ENCODE measurements at places on chromosomes 12 and 14.

DNA sequence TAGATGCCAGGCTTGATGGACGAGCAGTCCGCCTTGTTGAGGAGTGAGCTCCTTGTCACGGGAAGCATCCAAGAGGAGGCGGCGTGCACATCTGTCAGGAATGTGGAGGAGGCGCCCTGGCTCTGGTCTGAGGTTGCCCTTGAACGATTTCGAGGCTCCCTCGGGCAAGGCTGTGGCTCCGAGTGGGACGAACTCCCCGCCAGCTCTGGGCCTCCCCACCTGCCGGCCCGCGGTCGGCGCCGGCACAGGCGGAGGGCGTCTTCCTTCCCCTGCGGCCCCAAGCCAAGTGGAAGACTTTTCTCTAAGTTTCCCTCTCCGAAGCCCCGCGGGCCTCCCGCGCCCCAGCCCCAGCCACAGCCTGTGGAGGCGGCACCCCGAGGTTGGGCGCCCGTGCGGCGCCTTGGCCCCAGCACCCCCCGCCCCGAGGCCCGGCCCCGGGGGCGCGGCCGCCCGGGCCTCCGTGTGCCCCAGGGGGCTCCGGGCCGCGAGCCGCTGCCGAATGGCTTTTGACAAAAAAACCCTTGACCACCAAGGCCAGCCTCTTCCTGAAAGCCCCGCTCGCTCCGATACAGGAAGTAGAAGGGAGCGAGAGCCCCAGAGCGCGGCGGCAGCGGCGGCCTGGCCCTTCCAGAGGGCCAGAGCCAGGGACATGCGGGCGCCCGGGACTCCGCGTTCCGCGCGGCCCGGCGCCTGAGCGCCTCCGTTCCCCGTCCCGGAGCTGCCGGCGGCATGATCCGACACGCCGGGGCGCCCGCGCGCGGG lies at the start of gene RIN3:
RIN3 (plus strand) TSS at position 578 of the 762 bp plus-strand sequence; CDS start at position 730, 152 bp downstream.
- peak; percentile 20 for DNase-seq

DNA sequence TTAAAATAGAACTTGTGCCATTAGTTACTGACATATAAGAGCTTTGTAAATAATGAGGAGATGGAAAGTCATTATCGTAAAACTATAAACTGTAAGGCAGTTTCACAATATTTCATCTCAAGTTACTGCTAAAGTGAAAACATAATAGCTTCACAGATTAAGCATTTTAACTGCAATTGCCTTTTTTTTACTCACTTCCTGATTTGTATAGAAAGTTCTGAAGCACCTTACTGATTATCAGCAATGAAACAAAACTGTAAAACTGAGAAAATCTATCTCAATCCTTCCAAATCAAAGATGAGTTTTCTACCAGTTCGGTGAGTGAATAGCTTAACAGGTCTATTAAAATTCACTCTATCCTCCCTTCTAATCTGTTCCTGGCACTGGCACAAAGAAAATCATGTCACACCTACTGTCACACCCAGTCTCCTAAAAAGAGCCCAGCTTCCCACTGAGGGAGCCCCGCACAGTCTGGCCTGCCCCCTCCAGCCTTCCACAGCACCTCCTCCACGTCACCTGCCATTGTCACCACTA lies 161.4 kb upstream of the ABCD2 start:
- DNase-seq, result no peak

- DNase-seq, result no peak
These were observed 36.5 kb downstream of the CCDC63 start for GRCh38 chr12:110883251-110883650.

DNA sequence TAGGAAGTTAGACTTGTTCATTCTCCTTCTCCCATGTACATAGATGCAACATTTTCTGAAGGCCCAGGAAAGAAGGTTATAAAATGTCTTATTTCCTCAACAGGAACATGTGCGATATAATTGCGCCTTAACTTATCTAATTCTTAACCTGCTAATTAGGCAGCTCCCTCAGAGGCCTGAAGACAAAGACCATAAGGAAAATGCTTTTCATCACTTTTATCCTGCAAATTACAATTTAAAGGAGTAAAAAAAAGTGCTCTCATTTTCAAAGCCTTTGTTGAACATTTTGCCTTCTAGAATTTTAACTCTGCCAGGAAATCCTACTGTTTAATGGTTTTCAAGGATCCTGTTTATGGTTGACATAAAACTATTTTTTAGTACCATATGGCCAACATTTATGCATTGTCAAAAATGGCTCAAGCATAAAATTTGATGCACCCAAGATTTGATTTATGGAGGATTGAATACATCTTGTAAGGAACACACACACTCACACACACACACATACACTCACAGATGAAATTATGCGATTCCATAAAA lies 660.4 kb upstream of the TMEM132C start:
- no peak for DNase-seq

- no peak for DNase-seq
These were observed 38.8 kb downstream of the TESC start for GRCh38 chr12:117060246-117060928.

DNA sequence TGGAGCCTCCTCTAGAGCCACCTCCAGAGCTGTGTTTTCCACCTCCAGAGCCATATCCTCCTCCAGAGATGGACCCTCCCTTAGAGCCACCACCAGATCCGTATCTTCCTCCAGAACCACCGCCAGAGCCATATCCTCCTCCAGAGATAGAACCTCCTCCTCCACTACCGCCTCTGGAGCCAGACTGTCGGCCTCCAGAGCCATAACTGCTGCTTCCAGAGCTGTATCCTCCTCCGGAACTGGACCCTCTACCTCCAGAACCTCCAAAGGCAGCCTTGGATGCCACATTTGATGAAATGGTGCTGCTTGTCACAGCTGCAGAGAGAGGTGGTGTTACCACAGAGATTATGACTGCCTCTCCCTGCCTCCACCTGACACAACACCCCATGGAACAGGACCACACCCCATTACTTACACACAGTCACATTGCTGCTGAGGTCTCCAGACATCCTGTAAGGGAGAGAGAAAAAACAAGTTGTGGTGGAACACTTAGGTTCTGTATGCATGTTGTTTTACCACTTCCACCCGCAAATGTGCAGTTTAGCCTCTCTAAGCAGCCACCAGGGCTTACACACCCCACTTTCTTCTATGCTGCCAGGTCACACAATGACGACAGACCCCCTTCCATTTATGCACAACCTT lies 6.8 kb downstream of the KRT2 start:
- DNase-seq, result no peak

GRCh38 chr12:115404761-115405470 lies 720.9 kb upstream of the TBX3 start:
- DNase-seq, result no peak

DNA sequence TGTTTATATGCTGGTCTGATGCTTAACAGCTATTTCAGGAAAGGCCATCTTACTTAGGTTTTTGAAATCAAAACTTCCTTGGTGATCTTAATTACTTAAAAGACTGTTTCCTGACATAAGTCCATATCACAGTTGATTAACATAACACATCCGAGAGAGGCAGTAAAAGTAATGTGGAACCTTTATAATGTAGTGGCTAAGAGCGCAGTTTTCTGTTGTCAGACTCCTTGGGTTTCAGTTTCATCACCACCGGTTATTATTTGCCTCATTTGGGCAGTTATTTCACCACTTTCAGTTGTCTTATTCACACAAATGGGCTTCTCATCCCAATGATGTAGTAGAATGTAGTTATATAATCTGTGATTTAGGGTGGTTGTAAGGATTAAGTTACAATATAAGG lies 30.9 kb downstream of the TBC1D15 start:
- no peak for DNase-seq

GRCh38 chr14:58923751-58924405 lies 264.6 kb upstream of the DAAM1 start:
- no peak for DNase-seq

- no peak for DNase-seq
These were observed 28.5 kb upstream of the PNMA1 start for GRCh38 chr14:73742520-73743238.

DNA sequence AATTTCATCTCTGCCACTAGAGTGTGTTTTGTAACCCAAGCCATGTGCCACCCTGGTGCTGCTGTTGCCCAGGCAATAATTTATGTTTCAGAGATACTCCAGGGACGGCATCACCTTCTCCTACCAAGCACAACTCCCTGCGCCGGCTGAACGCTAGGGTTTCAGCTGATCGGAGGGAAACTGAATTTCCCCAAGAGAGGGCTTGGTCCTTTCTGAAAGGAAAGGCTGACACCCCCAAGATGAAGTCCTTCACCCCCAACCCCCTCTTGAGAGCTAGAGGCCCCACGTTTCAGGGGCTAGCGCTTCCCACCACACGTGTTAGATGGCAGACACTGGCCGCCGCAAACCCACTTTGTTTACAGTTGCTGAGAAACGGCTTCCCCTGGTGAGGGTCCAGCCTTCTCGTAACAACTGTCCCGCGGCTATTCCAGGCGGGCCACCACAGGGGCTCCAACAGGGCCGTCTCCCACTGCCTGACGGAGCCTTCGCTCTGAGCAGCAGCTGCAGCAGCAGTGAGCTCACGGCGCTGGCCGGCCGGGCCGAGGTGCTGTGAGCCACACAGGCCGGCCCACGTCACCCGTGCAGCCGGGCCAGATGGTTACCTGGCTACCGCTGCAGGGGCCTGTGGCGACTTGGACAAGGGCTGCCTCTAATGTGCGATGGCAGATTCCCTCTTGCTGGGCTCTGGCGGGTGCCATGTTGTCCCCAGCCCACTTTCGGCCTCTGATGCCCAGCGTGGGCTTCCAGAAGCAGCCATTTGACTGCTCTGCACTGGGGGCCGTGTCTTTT lies 66.4 kb downstream of the TESC start:
- no peak for DNase-seq

- peak; percentile 1 for DNase-seq
These were observed 4.9 kb upstream of the NEMF start for GRCh38 chr14:49857427-49858003.

DNA sequence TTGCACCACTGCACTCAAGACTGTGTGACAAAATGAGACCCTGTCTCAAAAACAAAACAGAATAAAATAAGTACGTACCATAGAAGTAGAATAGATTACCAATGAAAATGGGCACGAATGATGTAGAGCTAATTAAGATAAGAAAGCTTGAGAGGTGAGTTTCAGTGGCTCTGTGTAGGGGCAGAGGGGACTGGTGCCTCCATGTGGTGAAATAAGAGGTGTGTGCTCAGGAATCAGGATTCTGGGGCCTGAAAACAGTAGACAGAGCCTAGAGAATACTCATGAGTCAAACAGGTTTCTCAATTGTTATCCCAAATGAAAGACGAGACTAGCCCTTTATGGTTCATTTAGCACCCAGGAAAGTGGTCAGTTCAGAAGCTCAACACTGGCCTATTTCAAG lies 1145.1 kb downstream of the FLRT2 start:
- DNase-seq, result no peak

DNA sequence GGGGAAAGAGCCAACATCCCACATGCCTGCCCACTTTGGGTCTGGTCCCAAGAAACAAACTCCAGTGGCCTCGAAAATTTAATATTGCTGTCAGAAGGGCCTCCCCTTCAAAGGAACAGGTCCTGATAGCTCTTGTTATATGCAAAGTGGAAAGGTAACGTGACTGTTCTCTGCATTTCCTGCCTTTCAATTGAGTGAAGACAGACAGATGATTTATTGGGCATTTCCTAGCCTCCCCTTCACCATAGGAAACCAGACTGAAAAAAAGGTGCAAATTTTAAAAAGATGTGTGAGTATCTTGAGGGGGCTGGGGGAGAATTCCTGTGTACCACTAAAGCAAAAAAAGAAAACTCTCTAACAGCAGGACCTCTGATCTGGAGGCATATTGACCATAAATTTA lies 235.2 kb downstream of the ZFP36L1 start:
- DNase-seq, result no peak

GRCh38 chr14:73125169-73125588 lies 11.1 kb upstream of the PSEN1 start:
- no peak for DNase-seq

- DNase-seq, result no peak
These were observed 739 bp downstream of the JPH4 start for GRCh38 chr14:23577710-23578392.

- DNase-seq, result no peak
These were observed 404.1 kb downstream of the ADAMTS20 start for GRCh38 chr12:43147878-43148277.

DNA sequence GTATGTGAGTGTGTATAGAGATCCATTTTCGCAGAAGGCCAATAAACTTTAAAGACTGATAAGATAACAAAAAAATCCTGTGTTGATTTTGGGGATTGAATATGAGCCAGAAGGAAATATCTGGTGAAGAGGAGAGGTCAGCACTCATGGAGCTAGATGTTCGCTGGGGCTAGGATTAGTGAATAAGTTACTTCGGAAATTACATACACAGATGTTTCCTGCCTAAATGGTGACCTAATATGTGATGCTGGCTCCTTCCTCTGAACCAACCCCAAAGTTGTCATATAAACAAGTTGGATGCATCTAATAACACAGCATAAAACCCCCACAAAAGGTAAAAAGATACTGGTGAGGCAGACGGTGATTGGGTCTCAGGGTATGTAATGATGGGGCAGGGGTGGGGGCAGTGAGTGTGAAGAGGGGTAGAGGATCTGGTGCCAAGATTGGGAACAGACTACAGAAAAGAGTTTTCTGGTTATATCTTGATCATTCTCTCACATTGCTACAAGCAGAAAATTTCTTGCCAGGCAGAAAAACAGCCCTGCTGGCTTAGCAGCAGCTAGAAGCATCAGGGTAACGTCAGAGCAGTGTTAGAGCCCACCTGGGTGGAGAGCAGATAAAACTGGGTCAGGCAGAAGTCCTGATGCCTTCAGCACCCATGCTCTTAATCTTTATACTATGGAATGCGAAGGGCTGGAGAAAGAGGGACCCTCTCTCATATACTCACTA lies 140.4 kb upstream of the GZMB start:
- no peak for DNase-seq

DNA sequence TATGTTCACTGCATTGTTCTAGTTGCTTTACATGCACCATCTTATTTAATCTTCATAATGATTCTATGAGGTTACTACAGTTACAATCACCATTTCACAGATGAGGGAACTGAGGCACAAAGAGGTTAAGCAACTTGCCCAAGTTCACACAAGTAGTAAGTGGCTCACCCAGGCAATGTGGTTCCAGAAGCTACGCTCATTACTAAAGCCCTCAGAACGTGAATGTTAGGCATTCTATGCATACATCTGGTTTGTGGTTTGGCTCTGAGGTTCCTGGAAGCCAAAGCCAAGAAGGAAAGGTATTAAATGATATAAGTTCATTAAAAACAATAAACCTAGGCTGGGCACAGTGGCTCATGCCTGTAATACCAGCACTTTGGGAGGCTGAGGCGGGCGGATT lies 14.4 kb upstream of the VRTN start:
- no peak for DNase-seq
